ENCODE measurements at places on chromosomes 1 and 21.

GRCh38 chr21:41098076-41098475 is 69.9 kb upstream of the BACE2 start:
- no peak for DNase-seq

GRCh38 chr21:44285138-44285992 is at the start of gene AIRE:
Gene AIRE (plus strand): TSS chr21:44285876. CDS start chr21:44286007, 131 bp downstream.
- no peak for DNase-seq

- no peak for DNase-seq
These were observed 17.6 kb upstream of the KCNC4 start for GRCh38 chr1:110192541-110192940.

DNA sequence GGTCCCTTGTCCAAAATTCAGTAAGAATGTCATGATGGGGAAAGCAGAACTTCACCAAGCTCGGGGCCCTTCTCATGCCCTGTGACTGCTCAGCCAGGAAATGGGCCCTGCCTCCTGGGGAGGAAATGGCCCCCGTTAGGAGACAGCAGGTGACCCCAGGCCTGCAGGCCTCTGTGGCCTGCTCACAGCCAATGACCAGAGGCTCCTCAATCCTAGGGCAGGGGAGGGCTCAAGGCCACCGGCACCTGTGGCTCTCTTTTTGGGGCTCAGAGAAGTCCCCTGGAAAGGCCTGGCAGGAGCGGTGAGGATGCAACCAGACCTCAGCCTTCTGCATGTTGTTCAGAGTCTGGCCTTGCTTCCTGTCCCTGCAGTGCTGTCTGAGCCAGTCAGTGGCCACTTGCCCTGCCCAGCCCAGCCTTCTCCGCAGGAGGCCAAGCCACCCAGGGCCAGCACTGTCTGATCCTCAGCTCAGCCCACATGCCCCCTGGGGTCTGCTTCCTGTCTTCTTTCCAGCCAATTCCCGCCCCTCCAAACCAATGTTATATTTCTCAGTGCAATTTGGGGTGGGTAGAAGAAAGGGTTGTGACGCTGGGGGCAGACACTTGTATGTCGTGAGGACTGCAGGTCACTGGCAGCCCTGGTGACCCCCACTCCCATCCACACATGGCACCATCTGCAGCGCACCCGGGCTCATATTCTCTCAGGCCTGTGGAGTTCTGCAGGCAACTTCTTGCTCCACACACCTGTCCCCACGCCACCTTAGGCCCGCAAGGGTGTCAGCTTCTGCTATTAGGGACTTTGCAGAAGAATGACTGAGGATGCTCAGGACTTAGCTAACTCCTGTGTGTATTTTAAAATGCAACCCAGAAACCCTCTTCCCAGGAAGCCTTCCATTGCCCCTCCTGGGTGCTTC is 83.6 kb downstream of the ITPKB start:
- DNase-seq: no peak

GRCh38 chr1:235876402-235876841 is 9.7 kb upstream of the LYST start:
- DNase-seq: no peak

DNA sequence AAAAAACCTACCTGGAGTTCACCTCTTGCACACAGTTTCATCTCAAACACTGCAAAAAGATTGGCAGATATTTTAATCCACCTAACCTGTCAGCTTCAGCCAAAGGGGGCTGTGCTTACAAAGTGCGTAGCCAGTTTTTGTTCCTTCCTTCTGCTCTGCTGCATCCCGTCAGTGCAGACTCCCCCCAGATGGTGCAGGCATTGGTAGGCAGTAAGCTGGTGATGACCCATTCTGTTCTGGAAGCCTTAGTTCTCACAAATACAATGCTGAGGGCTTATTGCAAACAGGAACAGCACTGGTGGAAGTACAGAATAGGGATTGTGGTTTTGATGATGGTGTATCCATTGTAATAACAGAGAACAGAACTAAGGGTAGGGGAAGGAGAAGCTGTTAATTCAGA is 239.5 kb downstream of the RYR2 start:
- DNase-seq: no peak

GRCh38 chr1:237961754-237962153 is 71.0 kb upstream of the ZP4 start:
- DNase-seq: no peak

DNA sequence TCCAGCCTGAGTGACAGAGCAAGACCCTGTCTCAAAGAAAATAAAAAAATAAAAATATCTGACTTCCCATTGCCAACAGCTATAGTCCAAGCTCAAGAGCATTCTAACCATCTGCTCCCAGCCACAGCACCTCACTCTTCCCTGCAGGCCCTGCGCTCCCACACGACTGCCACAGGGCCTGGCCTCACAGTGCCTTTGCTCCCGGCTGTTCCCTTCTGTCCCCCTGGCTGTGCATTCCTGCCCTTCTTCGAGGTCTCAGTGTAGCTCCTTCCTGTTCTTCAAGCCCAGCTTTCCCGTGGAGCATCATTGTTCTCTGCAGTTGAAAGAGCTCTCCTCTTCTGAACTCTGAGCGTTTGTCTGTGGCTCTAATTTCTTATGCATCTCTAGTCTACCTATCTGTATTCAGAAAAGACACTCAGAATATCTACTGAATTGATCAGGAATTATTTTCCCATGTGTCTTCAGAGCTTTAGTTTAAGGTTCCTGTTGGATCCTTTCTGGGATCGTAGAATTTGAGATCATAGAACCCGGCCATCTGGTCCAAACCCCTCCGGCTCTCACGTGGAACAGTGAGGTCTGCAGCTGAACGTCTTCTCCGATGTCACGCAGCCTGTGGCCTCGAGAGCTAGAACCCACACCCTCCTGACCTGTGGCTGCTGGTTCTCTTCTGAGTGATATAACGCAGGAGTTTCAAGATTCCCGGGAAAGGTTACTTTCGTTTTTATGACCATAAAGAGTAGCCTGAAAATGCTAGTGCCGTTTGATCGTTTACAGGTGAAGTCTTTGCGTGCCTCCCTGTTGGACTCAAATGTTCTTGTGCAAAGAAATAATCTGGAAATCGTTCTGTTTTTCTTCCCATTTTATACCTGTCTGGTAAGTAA is 54.4 kb downstream of the DOP1B start:
- DNase-seq: no peak

- DNase-seq: no peak
These were observed 45.2 kb downstream of the PTPRU start for GRCh38 chr1:29281571-29281970.

DNA sequence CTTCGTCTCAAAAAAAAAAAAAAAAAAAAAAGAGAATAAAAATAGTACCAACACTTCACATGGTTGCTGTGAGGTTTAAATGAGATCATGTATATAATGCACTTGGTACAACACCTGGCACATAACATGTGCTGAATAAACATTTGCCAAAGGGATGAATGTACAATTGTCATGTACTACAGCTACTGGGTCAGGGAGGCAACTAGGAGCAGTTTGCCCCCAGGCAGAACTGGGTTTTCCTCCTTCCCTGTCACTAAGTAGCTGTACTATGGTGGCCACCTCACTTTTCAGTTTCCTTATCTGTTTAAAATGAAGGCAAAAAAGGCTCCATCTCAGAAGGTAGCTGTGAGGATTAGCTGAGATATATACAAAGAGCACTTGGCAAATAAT is 11.5 kb downstream of the AK2 start:
- DNase-seq: no peak

GRCh38 chr1:92538048-92538412 is 51.3 kb upstream of the GFI1 start:
- DNase-seq: no peak

- no peak for DNase-seq
These were observed 42.1 kb downstream of the TRIM33 start for GRCh38 chr1:114468710-114469468.

DNA sequence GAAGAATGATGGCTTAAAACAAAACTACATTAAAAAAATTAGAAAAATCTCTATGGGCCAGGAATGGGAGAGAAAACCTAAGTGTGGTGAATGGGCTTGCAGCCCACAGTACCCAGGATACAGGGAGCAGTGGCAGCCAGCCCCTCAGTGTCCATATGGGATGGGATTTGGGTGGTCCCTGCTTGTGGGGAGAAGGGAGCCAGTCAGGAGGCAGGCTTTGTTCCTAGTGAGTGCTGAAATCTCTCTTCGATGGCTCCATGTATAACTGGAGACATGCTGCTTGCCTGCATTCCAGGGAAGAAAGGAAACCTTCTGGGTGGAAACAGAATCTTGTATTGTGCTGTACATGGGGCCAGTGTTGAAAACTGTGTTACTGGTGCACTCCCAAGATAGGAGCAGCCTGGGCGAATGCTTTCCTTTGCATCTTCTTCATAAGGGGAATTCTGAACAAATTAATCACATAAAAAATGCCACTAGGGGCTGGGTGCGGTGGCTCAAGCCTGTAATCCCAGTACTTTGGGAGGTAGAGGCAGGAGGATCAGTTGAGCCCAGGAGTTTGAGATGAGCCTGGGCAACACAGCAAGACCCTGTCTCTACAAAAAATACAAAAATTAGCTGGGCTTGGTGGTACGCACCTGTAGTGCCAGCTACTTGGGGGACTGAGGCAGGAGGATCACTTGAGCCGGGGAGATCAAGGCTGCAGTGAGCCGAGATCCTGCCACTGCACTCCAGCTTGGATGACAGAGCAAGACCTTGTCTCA is 36.0 kb downstream of the PTPRU start:
- no peak for DNase-seq

GRCh38 chr1:26913754-26914619 is at the start of gene NR0B2:
Gene NR0B2 (minus strand): TSS chr1:26913975. CDS start chr1:26913940, 35 bp downstream.
- no peak for DNase-seq

DNA sequence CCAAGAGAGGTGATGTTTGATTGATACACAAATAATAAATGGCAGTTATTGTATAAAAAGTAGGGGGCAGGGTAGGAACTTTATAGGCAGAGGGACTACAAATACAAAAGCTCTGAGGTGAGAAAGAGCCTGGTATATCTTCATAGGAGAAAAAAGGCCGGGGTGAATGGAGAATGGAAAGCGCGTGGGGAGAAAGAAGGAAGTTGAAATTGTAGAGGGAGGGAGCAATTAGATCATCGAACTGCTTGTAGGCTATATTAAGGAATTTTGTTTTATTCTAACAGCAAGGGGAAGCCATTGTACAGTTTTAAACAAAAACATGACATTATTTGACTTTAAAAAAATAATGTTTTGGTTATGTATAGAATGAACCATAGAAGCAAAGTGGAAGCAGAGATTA is 147.4 kb downstream of the PDE4B start:
- DNase-seq: no peak

All from effector CD8-positive, alpha-beta T cell (primary cell).